AG08395 (cell line): ENCODE measurements at places on chromosomes 3 and 15.

DNA sequence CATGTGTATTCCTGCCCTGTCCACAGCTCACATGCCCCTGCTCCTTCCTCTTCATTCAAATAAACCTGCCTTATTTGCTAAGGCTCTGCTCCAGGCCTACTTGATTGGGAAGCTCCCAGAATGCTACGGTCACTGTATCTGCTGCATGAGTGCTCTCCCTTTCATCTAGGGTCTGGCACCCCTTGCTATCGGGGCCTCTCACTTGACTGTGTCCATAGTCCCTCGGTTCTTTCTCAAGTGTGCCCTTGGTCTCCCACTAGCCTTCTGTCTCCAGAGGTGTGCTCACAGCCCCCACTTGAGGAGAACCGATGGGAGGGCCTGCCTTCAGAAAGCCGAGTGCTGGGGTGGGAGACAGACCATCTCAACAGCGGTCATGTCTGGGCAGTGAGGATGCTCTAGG lies 57.4 kb upstream of the NMNAT3 start:
- DNase-seq: no peak

GRCh38 chr3:52153389-52154096 lies 680 bp downstream of the POC1A start:
- DNase-seq: peak; percentile 62

DNA sequence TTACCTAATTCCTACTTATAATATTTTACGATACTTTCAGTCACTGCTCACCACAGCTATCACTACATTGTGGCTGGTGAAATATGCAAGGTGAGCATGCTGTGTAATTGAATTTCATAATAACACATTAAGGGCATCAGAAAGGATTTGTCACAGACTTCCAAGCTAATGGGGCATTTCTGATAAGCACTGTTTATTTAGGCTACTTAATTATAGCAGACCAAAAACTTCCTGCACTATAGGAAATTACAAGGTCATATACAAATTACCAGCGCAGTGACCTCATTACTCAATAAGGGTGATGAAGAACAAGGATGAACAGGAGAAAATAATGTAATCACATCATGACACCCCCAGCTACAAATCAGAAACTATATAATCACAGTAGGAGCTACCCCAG lies 88.6 kb upstream of the FAM3D start:
- no peak for DNase-seq

GRCh38 chr15:68113273-68113672 lies 59.2 kb downstream of the PIAS1 start:
- peak; percentile 10 for DNase-seq

DNA sequence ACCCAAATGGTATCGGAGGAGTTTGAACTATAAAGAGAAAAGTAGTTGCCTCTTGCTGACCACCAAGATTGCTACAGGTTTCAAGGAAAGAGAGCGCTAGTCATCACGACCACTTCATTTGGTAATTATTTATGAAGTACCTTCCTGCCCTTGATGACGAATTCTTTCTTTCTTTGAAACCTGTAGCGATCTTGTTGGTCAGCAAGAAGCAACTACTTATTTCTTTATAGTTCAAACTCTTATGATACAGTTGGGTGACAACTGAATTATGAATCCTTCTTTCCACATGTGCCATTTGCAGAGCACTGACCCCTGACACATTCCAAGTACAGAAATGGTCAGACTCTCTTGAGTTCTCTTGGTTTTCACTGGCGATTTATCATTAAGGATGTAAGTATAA lies 46.8 kb downstream of the THRB start:
- DNase-seq: no peak

GRCh38 chr3:162369306-162369705 lies 872.7 kb downstream of the OTOL1 start:
- no peak for DNase-seq

DNA sequence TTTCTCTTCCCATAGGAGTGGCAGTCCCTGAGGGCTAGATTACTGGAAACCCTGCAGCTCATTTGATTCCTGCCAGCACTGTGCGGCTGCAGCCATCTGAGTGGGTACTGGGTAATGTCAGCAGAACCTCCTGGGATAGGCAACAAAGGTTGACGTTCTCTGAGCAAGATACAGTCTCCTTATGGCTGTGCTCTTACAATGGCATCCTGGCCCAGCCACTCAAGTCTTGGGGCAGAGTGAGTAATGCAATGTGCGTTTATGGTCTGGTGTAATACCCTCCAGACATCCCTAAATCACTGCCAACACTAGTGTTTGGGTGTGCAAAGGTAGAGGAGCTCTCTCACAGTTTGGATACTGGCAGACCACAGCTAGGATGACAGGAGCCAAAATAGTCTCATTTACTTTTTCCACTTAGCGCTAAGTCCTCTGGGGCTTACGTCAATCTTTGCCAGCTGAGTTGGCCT lies 775.8 kb downstream of the ZNF385D start:
- DNase-seq: peak; percentile 40

GRCh38 chr15:62445244-62445643 lies 280.2 kb upstream of the C2CD4B start:
- peak; percentile 23 for DNase-seq

GRCh38 chr3:14429237-14429636 lies 26.8 kb downstream of the SLC6A6 start:
- DNase-seq: no peak

GRCh38 chr3:65479990-65480389 lies 558.7 kb downstream of the MAGI1 start:
- peak; percentile 24 for DNase-seq

DNA sequence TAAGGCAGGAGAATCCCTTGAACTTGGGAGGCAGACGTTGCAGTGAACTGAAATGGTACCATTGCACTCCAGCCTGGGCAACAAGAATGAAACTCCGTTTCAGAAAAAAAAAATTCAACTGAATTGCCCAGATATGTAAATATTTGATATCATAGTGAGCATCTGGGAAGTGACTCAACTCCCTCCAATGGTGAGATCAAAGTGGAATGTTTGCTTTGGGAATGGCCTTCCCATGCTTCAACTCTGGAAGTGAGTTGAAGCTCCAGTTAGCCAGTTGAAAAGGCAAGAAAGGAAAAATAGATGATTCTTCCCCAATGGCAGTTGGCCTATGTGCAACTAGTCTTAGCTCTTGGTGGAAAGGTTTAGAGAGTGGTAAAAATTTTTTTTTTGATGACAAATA lies 131.6 kb upstream of the CMC1 start:
- DNase-seq: no peak

GRCh38 chr3:187181454-187182170 lies 15.7 kb upstream of the RTP1 start:
- no peak for DNase-seq

DNA sequence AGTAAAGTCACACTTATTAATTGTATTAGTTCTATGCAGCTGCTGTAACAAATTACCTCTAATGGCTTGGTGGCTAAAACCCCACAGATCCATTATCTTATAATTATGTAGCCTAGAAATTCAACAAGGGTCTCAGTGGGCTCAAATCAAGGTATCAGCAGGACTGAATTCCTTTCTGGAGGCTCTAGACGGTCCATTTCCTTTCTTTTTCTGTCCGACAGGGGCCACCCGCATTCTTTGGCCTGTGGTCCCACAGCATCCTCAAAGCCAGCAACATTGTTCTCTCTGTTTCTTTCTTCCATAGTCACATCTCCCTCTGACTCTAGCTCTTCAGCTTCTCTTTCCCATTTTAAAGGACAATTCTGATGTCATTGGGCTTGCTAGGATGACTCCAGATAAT lies 276.3 kb upstream of the ZNF717 start:
- DNase-seq: no peak

GRCh38 chr15:71366926-71367325 lies 251.7 kb downstream of the THSD4 start:
- DNase-seq: no peak

DNA sequence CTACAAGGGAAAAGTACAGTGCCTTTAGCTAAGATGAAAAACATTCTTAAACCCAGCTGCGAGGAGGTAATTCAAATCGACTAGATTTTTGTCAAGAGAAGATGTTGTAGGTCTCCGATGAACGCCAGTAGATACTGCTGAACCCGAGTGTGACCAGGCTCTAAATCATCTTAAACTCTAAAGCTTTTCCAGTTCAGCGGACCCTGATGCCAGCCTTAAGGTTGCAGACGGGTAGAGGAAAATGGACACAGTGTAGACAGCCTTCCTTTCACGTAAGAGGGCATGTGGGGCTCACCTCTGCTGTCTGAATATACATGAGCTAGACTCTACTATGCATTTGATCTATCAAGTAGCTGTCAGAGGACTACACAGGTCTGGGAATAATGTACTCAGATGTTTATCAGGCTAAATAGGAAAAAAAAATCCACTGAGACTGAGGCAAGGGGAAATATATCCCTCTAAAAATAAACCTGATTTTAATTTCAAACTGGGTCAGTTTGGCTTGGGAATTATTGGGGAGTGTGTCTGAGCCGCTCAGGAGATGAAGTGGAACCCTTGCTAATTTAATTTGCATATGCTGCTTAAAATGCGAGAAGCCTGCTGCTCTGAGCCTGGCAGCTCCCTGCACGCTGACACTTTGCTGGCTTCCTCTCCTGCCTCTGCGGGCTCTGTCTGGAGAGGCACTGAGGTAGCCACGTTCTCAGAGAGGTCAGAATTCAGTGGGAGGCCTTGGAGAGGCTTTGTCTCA lies 151.9 kb downstream of the CADPS start:
- no peak for DNase-seq

GRCh38 chr3:195207056-195207455 lies 63.9 kb downstream of the XXYLT1 start:
- DNase-seq: no peak

- peak; percentile 79 for DNase-seq
Observed at GRCh38 chr3:21435871-21436270, 315.1 kb downstream of the ZNF385D start.

GRCh38 chr15:83928392-83928734 lies 274.4 kb downstream of the ADAMTSL3 start:
- no peak for DNase-seq

- no peak for DNase-seq
Observed at GRCh38 chr3:7367968-7368367, 507.1 kb downstream of the GRM7 start.

DNA sequence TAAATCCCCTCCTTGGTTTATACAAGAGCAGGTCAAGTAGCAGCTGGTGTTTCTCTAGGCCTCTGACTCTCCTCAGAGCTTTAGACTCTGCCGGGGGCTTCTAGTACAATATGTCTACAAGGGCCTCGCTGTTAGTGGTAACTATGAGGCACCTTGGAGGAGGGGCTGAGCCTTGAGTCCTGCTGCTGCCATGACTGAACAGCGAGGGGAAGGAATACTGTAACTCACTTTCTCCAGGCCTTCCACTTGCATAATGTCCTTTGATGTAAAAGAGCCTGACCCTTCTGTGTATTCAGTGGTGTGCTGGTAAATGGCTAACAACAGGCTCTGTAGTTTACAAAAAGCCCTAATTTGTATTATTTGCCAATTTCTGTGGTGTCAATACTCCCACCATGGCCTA lies 27.8 kb downstream of the DRD3 start:
- no peak for DNase-seq
